ENCODE measurements at places on chromosomes 13 and 19.

- no peak for DNase-seq
Observed at GRCh38 chr19:29845574-29846176, 33.9 kb downstream of the CCNE1 start.

DNA sequence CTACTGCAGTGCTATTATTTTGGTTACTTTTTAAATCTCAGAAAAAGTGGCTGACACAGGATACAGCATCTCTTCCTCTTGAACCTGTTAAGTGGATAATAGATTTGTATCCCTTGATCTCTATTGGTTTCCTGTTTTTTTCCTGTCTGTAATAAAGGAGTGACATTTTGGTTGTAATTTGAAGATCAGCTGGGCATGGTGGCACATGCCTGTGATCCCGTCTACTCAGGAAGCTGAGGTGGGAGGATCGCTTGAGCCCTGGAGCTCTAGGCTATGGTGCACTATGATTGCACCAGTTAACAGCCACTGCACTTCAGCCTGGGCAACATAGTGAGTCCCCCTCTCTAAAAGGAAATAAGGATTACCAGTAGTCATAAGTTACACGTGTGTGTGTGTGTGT lies 46.8 kb downstream of the METTL21C start:
- no peak for DNase-seq

DNA sequence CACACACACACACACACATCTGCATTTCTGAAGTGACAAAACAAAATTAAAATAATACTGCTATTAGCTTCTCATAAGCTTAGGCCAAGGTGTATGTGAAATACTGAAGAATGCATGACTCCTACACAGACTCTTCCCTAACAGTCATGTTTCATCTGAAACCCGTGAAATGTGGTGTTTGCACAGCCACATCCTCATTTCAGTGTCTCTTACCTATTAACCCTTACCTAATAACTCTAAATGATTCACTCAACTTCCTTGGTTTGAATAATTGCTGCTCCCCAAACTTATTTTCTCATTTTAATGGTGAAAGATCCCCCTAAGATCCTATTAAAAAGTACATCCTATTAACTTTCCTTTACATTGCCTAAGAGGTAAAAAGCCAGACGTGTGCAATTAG lies 117.6 kb downstream of the MIPEP start:
- no peak for DNase-seq

GRCh38 chr19:55176076-55176475 lies 4.0 kb downstream of the SYT5 start:
- DNase-seq = no peak

DNA sequence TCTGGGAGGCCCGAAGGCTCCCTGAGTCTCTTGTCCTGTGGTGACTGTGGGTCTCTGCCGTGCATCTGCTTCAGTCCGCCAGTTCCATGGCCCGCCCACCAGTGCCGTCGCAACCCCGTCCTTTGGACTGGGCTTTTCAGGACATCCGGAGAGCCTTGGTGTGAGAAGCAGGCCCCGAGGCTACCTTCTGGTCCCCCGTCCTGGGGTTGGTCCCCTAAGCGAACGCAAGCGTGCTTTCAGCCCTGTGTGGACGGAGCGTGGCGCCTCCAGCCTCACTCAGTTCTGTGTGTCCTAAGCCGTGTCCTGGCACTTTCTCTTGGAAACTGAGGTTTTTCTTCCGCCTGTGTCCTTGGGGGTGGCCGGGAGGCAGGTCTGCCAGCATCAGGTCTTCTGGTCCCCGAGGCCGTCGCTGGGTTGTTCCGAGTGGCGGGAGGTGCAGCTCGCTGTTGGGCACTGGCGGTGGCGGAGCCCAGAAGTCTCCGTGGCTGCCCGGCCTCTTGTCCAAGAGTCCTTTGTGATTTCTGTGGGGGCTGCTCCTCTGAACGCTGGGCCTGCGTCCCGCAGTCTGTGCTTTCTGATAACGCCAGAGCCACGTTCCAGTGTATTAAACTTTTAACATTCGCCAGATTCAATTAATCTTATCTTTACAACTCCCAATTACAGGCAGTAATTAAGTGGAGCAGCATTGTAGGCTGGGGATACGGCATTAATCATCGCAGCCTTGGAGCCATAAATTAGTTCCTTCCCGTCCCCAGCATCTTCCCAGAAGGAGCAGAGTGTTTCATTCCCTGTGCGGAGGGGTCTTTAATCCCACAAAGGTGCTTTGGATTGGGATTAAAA lies 99.5 kb downstream of the KDM4B start:
- DNase-seq = no peak

- no peak for DNase-seq
Observed at GRCh38 chr13:71156550-71156949, 710.5 kb downstream of the DACH1 start.

DNA sequence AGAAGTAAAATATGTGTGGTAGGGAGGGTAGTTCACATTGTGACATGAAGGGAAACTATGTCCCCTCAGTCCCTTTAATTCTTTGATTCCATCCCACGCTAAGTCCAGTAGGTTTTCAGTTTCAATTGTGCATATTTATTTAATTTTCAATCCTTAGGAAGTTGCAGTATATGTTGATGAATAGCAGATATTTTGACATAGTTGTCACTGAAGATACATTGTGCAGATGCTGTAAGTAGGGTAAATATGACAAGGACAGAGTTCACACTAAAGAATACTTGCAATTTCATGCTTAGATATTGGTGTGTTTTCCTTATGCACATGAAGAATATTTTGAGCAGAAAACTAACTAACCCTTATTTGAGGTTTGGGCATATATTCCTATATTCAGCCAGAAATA lies 595.4 kb upstream of the MIR17HG start:
- DNase-seq = no peak

DNA sequence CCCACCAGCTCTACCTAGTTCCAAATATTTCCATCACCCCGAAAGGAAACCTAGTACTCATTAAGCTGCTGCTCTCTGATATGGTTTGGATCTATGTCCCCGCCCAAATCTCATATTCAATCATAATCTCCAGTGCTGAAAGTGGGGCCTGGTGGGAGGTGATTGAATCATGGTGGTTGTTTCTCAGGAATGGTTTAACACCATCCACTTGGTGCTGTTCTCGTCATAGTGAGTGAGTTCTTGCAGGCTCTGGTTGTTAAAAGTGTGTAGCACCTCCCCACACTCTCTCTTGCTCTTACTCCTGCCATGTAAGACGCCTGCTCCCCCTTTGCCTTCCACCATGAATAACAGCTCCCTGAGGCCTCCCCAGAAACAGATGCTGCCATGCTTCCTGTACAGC lies 43.4 kb upstream of the MED4 start:
- no peak for DNase-seq

GRCh38 chr13:91693466-91693865 lies 295.0 kb downstream of the GPC5 start:
- no peak for DNase-seq

GRCh38 chr19:39740395-39740794 lies 2.6 kb upstream of the CLC start:
- no peak for DNase-seq

DNA sequence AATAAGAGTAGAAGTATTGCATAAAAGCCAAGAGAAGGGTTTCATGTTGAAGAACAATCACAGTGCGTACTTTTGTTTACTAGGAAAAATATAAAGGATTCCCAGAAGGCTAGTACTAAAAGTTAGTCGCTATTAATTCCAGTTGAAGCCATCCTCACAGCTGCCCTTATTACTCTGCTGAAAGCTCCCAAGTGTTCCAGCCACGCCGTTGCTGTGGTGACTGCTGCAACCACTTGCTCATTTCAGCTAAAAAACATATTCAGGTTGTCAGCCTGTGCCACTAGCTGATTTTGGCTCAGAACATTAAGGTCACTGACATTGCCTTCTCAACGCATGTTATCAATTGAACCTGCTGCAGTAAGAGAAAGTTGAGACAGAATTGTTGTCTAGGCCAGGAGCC lies 87.1 kb upstream of the FNDC3A start:
- no peak for DNase-seq

DNA sequence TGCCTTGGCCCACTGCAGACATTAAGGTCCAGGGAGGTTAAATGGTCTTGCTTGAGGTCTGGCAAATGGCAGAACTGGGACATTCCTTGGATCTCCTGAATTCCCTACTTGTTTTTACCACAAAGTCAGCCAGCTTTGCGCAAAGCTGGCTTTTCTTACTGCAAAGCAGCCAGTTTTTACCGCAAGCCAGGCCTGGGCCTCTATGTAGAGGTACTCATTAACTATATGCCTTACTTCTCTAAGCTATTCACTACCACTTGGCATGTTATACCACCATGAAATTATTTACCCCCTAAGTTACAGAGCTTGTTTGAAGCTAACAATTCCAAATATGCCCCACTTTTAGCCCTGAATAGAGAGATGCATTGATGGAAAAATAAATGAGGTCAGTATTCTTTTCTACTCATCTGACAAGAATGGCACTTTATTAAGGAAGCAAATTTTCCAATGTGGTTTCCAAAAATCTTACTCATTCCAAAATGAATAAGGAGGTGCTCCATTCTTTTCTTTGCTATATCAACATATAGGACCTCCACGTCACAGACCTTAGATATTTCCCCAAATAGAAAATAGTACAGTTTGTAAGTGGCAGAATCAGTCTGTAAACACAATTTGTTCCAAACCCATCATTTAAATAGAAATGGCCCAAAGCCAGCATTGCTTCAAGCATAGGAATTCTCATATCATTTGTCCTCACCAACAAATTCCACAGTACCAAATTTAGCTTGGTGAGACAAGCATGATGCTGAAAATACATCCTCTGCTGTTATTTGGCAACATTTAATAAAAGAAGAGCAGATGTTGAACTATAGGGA lies 143.9 kb upstream of the TSC22D1 start:
- DNase-seq = no peak

- DNase-seq = no peak
Observed at GRCh38 chr13:112828082-112828699, 138.4 kb downstream of the ATP11A start.

DNA sequence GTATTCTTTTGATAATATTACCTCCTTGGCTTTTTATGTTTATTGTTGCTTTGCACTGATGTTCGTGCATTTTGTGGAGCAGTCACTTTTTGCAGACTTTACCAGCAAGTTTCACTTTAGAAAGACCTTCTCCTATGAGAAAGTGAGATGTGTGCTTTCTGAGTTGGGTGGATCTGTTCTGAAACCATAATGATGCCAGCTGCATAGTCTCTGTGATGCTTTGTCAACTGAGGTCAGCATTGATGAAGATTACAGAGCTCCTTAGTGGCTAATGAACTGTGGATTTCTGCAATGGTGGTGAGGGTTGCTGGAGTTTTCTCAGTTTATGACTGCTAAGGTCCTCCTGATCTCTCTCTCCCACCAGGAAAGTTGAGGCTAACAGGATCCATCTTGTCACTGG lies 309.9 kb upstream of the SLITRK6 start:
- no peak for DNase-seq

DNA sequence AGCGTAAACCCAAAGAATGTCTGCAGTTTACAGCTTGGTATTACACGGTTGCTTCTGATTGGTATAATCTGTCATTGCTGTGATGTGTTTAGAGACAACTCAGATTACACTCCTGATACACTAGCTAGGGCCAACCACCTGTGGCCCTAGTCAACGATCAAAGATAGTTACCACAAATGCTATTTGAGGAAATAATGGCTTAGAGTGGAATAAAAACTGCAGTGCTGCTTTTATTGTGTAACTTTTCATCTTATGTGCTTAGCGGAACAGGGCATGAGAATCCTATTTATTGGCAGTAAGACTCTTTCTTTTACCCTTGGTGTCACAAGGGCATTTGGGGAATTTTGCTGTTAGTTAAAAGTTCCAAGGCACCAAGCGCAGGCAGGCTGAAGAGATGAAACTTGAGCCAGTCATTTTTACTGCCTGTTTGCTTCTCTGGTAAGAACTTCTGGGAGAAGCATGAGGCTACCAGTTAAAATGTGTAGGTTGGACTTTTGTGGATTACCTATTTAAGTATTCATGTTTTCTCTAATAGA lies 363.3 kb downstream of the KCNRG start:
- no peak for DNase-seq

GRCh38 chr13:98994080-98994479 lies 16.2 kb upstream of the DOCK9 start:
- DNase-seq = no peak

GRCh38 chr13:36897054-36897616 lies 22.9 kb downstream of the SMAD9 start:
- DNase-seq = no peak

- DNase-seq = no peak
Observed at GRCh38 chr13:43787997-43788396, 1.2 kb upstream of the ENOX1 start.

DNA sequence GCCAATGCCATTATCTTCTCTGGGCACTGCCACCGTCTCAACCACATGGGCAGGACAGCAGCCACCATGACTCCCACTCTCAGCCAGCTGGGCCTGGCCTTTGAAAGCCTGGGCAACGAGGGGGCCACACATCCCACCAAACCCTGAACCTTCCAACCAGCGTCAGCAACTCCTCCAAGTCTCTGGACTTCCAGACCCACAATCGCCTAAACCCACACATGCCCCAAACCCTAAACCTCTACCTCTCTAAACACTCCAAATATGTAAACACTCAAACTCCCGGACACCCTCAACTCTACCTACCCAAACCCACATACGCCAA lies 949 bp downstream of the C3 start:
- no peak for DNase-seq

- no peak for DNase-seq
Observed at GRCh38 chr19:49200238-49200862, 42.8 kb downstream of the TRPM4 start.

GRCh38 chr13:22357132-22357531 lies 686.3 kb downstream of the FGF9 start:
- no peak for DNase-seq

- no peak for DNase-seq
Observed at GRCh38 chr13:41995946-41996345, 35.0 kb upstream of the VWA8 start.

DNA sequence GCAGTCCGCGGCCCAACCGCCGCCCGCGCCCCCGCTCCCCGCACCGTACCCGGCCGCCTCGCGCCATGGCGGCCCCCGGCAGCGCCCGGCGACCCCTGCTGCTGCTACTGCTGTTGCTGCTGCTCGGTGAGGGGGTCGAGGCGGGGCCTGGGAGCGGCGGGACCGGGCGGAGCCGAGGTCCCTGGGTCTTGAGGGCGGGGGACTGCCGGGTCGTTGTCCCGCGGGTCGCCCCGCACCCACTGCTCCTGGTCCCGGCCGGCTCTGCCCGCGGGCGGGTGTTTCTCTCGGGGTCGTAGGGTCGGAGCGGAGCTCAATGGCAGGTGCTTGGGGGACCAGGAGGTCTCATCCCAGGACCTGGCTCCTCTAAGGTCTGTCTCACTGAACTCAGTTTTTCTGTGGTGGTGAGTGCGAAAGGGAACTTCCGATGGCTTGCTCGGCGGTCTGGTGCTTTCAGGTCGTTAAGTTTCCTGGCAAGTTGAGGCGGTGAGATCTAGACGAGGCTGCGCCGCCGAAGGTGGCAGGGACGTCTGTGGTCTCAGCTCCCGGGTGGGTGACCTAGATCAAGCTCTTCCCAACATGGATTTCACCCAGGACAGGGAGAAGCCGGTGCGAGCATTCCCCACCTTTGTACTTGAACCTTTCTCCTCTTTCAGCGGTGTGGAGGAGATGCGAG lies 467 bp downstream of the LAMP1 start:
- no peak for DNase-seq

GRCh38 chr13:102295316-102296048 lies 106.4 kb downstream of the FGF14 start:
- DNase-seq = no peak
